ENCODE measurements at places on chromosomes 3 and 15. TPM values are rescaled to one million over a fixed set of nuclear protein-coding genes. Genes with fewer than 3 reads are reported as not detected.
A peak's percentile ranks its signal among the peaks of the same experiment; 100 is the strongest.

GRCh38 chr15:69319384-69320375 lies 21.0 kb downstream of the PAQR5 start:
- DNase-seq, result no peak

Gene NRG4
- not detected for polyA plus RNA-seq

- no peak for DNase-seq
Measured at GRCh38 chr15:100335335-100335999, 6.3 kb downstream of the ADAMTS17 start.

GRCh38 chr15:38528294-38528693 lies 36.3 kb downstream of the RASGRP1 start:
- peak; percentile 13 for DNase-seq

DNA sequence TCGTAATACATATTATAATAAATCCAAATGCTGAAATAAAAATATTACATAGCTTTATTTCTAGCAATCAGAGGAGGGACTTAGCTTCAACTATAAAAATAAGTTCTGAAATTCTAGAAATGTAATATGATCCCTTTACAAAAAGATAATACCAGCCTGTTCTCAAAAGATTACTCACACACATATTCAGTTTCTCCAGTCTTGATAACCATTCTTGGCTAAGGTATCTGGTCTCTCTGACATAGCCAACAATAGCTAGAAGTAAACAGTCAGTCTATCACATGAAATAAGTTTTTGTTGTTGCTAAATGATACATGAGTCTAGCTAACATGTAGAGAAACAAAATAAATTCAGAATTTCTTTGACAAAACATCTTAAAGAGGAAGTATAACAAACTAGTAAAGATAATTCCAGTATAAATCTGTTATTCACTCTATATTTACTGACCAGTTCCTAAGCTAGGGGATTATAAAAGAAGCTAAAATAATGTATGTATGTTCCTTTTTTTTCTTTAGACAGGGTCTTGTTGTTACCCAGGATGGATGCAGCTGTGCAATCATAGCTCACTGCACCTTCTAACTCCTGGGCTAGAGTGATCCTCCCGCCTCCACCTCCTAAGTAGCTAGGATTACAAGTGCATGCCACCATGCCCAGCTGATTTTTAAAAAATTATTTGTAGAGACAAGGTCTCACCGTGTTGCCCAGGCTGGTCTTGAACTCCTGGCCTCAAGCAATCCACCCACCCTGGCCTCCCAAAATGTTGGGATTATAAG lies 170.6 kb downstream of the TBL1XR1 start:
- no peak for DNase-seq

GRCh38 chr3:180189310-180189648 lies 152.5 kb upstream of the PEX5L start:
- no peak for DNase-seq

GRCh38 chr3:53776494-53777101 lies 69.6 kb downstream of the CHDH start:
- DNase-seq, result no peak

DNA sequence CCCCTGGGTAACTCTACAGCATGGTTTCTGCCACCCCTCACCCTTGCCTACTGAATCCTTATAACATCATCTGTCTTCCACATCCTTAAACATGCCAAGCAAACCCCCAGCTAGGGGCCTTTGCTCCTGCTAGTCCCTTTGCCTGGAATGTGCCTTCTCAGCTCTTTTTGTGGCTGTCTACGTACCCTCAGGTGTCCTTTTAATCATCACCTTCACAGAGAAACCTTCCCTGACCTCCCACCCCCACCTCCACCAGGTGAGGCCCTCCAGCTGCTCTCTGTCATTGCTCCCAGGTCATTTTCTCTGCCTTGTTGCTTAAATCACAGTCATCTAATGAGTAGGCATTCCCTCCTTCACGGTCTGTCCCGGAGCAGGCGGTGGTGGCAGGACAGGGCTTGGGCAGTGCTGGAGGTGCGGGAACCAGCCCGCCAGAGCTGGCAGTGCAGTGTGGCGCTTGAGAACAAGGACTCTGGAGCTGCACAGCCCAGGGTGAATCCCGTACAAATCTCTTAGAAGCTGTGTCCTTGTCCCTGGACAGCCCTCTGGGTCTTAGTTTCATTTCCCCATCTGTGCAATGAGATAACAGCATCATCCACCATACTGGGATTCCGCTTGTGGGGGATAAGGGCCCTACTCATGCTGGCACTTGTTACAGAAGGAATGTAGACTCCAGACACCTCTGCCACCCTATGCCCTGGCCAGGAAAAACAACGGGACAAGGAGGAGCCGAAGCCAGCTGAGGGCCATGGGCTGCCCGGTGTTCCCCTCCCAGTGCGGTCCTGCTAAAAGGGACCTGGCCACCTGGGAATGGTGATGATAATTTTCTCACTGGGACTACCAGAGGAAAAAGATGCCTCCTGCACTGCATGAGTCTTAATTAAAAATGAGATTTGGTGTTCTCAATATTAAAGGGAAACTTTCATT lies 52.1 kb upstream of the IQSEC1 start:
- no peak for DNase-seq

GRCh38 chr3:140536926-140537726 lies 140.7 kb upstream of the TRIM42 start:
- no peak for DNase-seq

DNA sequence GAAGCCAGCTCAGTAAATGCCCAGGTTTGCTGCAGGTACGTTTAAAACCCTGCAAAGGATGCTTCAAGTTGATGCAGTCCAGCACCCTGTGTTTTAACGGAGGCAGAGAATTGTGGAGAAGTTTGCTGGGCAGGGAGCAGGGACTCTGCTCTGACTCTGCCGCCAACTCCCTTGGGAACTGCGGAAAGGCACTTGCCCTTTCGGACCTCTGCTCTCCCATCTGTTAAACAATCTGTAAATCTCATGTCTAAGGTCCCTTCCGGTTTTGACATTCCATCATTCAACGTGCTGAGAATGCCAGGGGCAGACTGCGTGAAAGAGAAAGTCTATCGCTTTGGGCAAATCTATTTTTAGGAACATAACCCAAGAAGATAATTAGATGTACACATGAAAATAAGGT lies 184.5 kb downstream of the OPA1 start:
- no peak for DNase-seq

DNA sequence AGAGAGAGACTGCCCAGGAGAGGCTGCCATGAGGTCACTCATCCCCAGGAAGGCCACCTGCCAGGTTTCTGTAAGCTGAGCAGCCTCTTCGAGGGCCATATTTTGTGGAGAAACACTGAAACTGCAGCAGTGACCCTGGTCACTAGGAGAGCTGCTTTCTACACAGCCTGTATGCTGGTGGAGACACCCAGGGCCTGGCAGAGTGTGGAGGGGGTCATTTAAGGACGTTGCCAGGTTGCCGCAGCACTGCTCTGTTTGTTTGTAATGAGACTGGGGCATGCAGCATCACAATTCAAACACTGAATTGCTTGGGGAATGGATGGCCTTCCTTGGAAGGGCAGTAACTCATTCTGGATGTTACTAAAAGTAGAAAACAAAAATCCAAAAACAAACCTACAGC lies 104.9 kb upstream of the TRIM42 start:
- DNase-seq, result no peak

Gene LYSMD4
- polyA plus RNA-seq, result 6.9 TPM

Gene CIB2
- polyA plus RNA-seq, result 6.4 TPM

DNA sequence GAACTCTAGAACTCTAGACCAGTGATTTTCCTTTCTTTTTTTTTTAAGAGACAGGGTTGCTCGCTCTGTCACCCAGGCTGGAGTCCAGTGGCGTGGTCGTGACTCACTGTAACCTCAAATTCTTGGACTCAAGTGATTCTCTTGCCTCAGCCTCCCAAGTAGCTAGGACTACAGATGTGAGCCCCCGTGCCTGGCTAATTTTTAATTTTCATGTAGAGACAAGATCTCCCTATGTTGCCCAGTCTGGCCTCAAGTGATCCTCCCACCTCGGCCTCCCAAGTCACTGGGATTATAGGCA lies 359.6 kb downstream of the SHQ1 start:
- DNase-seq, result no peak

DNA sequence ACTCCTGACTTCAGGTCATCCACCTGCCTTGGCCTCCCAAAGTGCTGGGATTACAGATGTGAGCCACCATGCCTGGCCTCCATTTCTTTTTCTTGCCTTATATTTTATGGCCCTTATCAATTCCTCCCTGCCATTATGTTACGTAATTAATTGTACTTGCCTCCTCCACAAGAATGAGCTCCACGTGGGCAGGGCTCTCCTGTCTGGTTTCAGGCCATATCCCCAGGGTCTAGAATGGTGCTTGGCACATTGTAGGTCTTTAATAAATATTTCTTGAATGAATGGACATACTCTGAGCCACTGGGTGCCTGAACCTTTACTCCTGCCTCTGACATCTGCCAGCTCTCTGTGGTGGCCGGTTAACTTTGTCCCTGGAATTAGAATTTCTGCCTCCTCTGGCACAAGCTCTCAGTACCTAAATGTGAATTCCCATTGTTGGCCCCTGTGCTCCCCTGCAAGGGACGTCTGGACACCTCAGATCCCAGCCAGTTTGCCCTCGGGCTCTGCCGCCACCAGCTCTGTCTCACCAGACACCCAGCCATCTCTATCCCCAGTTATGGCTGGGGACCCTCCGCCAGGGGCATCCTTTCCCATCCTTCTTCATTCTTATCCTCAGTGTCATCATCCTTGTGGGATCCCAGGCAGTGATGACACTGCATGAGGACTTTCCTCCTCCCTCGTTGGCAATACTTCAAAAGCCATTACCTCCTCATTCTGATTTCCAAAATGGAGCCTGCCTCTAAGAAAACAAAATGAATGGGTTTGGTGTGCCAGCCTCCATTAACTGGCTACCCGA lies 165.6 kb upstream of the SMAD3 start:
- no peak for DNase-seq

GRCh38 chr3:157238457-157238856 lies 78.5 kb upstream of the CCNL1 start:
- no peak for DNase-seq

Gene TMEM108
- polyA plus RNA-seq, result 0.65 TPM

DNA sequence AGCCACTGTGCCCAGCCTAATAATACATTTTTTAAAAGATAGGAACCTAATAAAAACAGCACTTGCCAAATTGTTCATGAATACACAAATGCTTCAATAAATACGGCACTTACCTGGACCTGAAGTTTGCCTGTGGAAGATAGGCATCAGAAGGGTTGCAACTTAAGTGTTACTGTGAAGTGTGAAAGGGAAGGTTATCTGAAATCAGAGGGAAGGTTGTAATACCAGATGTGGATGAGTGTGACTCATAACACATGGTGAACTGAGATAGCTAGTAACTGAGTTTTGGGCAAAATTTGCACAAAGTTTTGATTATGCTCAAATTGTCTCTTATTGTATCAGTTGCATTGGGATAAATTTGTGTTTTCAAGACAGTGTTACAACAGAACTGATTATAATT lies 68.0 kb downstream of the ATP11B start:
- no peak for DNase-seq

- no peak for DNase-seq
Measured at GRCh38 chr3:166685246-166685645, 694.9 kb downstream of the ZBBX start.

Gene SLC22A13
- 0.11 TPM for polyA plus RNA-seq

DNA sequence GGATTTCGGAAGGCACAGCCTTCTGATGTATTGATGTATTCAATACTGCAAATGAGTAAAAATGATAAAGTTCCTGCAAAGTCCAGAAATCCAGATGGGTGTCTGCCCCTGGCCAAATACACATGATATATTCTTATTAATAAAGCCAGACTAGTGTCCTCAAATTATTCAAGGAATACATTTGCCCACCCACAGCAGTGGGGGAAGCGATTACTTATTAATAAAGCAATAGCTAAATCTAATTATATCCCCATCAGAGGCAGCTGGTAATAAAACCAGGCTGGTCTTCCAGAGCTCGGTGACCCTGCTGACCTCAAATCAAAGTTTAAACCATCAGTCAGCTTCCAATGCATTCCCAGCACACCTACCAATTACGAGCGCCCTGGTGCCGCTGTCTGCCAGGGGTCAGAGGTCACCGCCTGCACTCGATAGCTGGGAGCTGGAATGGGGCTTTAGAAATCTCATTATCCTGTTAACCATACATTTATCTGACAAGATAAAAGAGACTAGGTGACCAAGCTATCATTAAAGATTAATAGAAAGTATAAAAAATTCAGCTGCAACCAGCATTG lies 330.3 kb downstream of the UACA start:
- DNase-seq, result no peak

DNA sequence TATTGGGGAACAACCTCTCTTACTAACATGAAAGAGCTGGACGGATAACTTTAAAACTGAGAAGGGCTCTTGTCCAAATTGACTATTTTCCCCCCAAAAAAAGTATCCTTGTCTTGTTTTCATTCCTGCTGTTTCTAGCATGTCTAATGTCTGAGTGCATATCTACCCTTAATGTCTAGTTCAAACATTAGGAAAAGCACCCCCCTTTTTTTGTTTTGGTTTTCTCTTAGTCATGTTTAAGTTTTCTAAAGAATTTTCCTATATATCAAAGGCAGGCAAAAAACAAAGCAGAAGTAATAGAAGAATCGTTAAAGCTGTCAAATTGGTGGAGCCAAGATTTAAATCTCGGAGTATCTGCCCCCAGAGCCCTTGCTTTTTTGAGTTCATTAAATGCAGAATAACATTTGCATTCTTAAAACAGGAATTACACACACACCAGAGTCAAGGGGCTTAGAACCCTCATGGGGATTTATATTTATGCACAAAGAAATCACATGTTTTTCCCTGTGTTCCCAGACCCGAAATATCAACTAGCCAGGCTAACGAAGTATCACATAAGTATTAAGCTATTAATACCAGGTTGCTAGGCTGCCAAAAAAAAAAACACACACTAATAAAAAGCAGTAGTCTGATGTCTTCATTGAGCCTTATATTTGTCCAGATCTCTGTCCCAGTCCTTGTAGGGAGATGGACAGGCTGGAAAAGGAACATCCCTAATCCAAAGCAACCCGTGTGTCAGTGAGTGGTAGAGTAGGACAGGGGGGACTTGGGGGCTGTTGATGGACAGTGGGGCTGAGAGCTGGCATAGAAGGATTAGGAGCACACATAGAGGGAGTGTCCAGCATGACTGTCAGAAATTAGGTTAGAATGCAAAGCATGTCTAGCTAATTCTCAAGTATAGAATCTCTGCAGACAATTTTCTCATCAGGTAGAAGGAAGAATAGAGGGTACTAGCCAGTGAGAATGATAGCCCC lies 103.6 kb upstream of the BFSP2 start:
- DNase-seq, result no peak

Gene ERICH6
- polyA plus RNA-seq, result not detected

GRCh38 chr15:72231833-72232478 lies 966 bp upstream of the PKM start:
- DNase-seq, result peak; percentile 78

GRCh38 chr3:17135696-17136095 lies 250.9 kb downstream of the PLCL2 start:
- no peak for DNase-seq

All from endothelial cell of umbilical vein (primary cell).